ENCODE measurements at places on chromosomes 7 and 10.

- DNase-seq = no peak
Observed at GRCh38 chr10:24887855-24888231, 64.6 kb downstream of the PRTFDC1 start.

DNA sequence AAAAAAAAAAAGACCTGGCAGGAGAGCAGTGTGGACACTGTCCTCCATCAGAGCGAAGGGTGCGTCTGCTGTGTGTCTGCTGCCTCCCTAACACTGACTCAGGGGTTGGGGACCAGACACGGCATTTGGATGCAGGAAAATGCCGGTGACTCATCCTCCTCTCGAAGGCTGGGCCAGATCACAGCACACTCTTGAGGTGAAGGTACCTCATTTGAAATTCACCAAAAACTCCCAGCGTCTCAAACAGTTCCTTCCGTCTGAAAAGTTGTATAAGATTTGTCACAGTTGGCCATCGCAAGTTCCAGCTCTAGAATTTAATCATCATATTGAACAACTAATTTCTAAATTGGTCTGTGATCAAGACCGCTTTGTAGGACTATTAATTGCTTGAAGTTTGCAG, 118.1 kb upstream of the LYZL2 start:
- no peak for DNase-seq

GRCh38 chr7:44634839-44635591, 28.6 kb downstream of the OGDH start:
- peak; percentile 59 for DNase-seq

DNA sequence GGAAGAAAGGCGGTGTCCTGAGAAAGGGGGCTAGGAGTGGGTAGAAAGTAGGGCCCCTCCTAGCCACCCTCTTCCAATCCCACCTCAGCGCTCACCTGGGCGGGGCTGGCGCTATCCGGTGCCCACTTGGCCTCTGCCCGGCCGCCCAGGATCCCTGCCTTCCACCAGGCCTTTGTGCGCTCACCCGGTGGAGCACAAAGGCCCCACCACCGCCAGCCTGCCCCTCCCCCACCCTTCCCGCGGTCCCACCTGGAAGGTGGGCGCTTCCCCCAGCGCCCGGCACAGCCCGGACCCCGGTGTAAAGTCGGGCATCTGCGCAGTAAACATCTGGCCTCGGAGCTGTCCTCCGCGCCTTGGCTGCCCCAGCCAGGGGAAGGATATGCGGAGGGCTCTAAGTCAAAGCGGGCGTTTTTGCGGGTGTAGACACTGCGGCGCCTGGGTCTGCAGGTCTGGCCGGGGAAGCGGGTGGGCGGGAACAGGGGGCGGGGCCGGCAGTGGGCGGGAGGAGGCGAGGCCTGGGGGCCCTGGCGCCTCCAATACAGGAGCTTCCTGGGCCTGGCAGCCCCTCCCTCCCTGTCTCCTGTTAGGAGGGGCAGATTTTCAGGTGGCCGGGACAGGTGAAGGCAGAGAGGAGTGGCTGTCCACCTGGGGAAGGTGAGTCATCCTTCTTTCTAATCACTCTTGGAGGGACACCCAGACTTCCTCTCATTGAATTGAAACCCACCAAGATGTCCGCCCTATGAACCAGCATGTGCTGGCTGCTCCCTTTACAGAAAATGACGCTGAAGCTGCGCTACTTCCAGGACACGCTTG, 49.3 kb downstream of the PNLIPRP2 start:
- DNase-seq = no peak

GRCh38 chr7:151251689-151252560, 3.4 kb upstream of the SMARCD3 start:
- peak; percentile 81 for DNase-seq

- DNase-seq = no peak
Observed at GRCh38 chr10:24197263-24197662, 11.7 kb upstream of the KIAA1217 start.

DNA sequence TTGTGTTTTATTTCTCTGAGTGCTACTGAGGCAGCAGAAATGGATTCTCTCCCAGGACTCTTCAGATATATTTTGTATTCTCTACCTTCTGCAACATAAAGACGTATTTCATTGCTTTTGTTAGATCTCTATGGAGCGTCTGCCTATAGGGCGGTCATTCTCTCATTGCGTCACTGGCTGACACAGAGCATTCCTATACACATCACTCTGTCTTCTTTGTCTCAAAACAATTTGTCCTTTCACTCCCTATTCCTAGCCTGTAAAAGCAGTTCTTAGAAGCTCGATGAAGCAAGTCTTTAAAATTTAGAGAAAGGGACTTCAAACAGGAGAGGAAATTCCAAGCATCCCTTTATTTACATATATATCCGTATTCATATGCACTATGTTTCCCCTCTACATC, 120.6 kb downstream of the CPED1 start:
- no peak for DNase-seq

- no peak for DNase-seq
Observed at GRCh38 chr10:78843495-78843894, 225.3 kb upstream of the ZMIZ1 start.

GRCh38 chr10:87596351-87596750, 63.3 kb upstream of the PAPSS2 start:
- no peak for DNase-seq

- no peak for DNase-seq
Observed at GRCh38 chr10:47323636-47324296, 1.5 kb downstream of the GDF2 start.

GRCh38 chr10:6163364-6164270, 39.1 kb upstream of the PFKFB3 start:
- peak; percentile 84 for DNase-seq

GRCh38 chr7:41732843-41733306, 30.0 kb upstream of the INHBA start:
- no peak for DNase-seq

DNA sequence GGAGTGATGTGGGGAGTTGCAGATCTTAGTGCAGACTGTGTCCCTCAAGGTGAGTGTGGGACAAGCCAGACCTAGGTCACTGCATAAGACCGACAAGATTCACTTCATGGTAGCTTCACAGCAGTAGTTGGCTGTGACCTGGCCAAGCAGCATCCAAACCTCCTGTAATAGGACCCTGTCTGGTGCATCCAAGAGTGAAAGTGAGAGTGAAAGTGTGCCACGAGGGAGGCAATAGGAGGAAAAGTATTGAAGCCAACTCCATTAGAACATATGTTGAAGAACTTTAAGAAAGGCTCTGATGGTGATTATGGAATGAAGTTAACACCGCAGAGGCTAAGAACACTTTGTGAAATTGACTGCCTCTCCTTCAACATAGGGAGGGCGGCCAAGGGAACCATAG, 7.8 kb upstream of the ZNF33B start:
- DNase-seq = no peak

DNA sequence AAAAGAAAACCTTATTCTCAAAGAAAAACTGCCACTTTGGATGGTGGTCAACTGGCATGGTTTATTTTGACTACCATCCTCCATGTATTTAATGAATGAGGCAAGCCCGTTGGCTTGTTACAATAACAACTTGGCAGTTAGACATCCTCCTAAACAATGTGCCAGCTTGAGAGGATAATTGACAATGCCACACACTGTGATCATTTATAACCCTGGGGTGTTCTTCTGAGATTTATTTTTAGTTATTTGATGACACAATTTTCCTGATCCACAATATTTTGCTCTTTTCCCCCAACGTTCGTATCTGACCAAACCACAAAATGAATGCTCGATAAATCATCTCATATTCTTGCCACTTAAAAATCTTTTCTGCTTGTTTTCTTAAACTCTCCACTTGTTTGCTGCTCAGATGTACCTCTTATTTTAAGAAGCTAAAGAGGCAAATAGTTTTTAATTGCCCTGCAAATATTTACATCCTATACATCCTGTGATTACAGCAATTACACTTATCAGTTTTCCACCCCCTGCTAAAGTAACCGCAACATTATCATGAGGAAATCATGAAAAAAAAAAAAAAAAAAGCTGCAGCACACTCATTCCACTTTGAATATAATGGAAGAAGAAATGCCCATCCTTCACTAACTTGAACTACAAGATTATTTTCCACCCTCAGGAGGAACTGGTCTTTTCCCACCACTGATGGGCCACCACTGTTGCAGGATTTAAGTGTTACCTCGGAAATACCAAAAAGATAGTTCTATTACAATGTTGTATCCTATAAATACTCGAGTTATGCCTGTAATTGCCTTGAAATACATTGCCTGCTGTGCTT, 119.9 kb downstream of the MBL2 start:
- DNase-seq = peak; percentile 90

GRCh38 chr7:157281221-157281998, 55.4 kb upstream of the DNAJB6 start:
- no peak for DNase-seq

Measured in globus pallidus (tissue), 1 donor.